Activated CD8-positive, alpha-beta memory T cell treated with anti-CD3 and anti-CD28 coated beads, Interleukin-2, amount 10 ng/mL, durations not matched to agents 7 days and 5 days (primary cell): ENCODE measurements at places on chromosomes 3 and 15.

DNA sequence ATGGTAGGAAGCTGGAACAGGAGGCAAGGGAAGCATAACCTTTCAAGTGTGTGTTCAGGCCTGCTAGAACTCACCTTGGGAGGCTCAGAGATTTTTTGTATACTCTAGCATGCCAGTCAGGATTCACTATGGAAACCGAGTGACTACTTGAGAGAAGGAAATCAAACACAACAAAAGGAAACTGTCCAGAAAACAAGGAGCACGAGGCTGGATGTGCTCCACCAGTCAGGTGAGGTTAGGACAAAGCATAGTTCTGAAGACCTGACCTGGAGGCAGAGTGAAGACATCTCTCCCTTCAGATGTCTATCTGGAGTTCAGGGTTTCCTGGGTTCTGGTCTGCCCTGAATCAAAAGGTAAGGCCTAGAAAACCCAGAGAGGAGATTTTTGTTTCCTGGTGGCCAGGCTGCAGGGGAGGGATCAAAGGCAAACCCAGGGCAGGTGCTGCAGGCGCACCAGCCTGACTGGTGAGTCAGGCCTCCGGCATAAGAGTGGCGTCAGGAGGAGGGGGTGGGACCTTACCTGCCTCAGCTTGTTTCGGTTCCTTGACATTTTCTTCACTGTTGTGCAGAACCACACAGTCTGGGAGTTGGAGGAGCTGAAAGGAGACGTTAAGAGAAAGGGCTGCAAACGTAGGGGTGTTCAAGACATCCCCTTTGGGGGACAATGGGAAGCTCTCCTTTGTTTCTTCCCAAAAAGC lies 52.2 kb upstream of the OSBPL11 start:
- DNase-seq, result no peak

DNA sequence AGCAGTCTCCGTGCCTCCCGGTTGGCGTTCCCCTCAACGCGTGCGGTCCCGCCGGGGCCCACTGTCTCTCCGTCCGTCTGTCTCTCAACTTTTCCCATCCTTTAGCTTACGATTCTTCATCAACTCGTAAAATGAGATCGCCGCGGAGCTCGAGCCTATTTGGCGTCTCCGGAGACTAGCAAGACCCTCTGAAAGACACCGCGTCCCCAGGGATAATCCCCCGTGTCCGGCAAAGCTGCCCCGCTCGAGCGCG lies 3.4 kb downstream of the GATA2 start:
- DNase-seq, result no peak

DNA sequence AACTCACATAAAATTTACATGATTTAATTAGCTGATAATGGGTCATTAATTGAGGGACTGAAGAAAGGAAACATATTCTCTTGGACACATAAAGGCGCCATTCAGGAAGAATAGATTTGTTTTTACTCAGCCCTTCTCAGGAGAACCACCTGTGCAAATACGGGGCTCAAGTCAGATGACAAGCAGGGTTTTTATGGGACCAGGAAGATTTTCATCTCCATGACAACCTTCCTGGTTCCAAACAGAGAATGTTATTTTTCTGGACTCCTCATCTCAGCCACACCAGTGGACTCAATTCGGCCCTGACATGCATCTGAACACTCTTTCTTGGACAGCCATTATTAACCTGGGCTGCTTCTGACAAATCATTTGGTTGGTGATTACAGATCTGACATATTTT lies 120.5 kb downstream of the PDZRN3 start:
- DNase-seq, result no peak

DNA sequence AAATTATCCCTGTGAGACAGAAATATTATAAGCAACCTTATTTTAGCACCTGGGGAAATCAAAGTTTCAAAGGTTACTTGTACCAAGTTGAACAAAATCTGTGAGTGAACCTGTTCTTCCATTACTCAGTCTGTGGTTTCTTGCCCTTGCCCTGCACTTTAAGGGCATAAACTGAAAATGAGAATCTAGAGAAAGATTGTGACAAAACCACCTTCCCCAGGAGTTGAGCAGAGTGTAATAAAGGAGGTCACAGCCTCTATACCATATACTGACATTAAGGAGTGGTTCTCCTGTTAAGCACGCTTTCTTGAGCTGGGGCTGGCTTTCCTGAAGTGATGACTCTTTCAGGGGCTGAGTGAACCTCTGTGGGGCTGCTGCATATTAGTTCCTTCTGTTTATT lies 143.4 kb downstream of the PDCD6IP start:
- DNase-seq, result no peak
